CD4-positive, alpha-beta memory T cell (primary cell): ENCODE measurements at places on chromosomes 1 and 21. TPM values are rescaled to one million over a fixed set of nuclear protein-coding genes. Genes with fewer than 3 reads are reported as not detected.

DNA sequence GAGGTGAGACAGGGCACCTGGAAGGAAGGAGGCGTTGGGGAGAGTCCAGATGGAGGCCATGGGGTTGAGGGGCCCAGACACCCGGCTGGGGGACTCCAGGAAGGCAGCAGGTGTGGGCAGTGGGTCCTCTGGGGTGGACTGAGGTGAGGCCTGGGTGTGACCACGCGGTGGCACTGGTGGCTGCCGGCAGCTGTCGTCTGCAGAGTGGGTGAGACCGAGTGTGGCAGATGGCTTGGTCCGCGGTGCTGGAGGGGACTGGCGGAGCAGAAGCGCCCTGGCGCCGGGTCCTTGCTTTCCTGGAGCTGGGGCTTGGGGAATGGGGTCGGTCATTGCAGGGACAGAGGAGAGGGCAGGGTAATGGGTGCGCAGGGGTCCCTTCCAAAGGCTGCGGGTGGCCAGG, 12.5 kb downstream of the AGRN start:
- peaks cover 12% of the 10 kb centered on the region for H3K4me1 ChIP-seq
- no peak for DNase-seq
- no peak overlapping the region for H3K27ac ChIP-seq
- H3K27me3 ChIP-seq = peaks cover 12% of the 10 kb centered on the region
- no peaks in the 10 kb centered on the region for H3K36me3 ChIP-seq

GRCh38 chr1:229597877-229598276, 28.0 kb downstream of the TAF5L start:
- peaks cover 31% of the 10 kb centered on the region for H3K36me3 ChIP-seq
- DNase-seq = no peak
- no peaks in the 10 kb centered on the region for H3K4me1 ChIP-seq
- no peak overlapping the region for H3K4me3 ChIP-seq

GRCh38 chr1:119542492-119542946, 35.5 kb downstream of the HSD3B1 start:
- H3K4me1 ChIP-seq = no peaks in the 10 kb centered on the region
- DNase-seq = no peak
- no peaks in the 10 kb centered on the region for H3K36me3 ChIP-seq
- no peak overlapping the region for H3K27ac ChIP-seq
- no peak overlapping the region for H3K4me3 ChIP-seq

- no peak for DNase-seq
- H3K27me3 ChIP-seq = no peaks in the 10 kb centered on the region
- no peaks in the 10 kb centered on the region for H3K4me1 ChIP-seq
- H3K36me3 ChIP-seq = no peaks in the 10 kb centered on the region
- no peak overlapping the region for H3K27ac ChIP-seq
- H3K4me3 ChIP-seq = no peak overlapping the region
Measured at GRCh38 chr1:209556162-209556690, 27.3 kb upstream of the CAMK1G start.

DNA sequence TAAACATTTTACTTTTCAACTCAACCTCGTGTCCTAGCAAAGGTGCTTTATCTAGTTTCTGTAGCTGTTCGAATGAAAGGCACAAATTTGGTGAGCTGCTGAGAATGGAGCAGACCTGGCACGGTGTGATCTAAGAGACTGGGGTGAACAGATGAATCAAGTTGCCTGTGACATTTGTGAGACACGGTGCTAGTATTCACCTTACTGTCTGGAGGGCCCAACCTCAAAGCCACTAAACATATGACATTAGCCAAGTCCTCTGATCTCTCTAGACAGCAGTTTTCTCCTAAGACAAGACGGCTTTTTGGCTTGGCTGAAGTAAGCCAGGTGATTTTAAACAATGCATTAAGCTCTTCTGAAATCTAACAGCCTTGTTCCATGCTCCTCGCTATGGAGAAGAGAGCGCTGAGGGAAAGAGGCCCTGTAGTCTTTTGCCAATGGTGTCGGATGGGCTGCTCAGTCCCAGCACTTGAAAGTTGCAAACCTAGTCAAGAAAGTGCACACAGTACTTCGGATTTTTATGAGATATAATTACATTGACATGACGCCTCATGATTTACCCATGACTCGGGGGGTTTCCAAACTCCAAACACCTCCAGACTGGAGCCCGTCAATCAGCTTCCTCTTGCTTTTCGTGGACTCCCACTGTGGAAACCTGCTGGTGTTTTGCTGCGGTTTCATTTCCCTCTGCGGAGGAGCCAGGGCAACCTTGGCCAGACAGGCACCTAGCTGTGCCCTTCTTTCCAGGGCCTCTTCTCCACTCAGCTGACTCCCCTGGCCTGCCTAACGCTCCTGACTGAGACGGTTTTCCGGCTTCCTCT, 794 bp upstream of the TOR3A start:
- H3K36me3 ChIP-seq = peaks cover 3% of the 10 kb centered on the region
- no peaks in the 10 kb centered on the region for H3K27me3 ChIP-seq
- peak overlapping the region; percentile 74 for H3K4me3 ChIP-seq
- H3K4me1 ChIP-seq = peaks cover 23% of the 10 kb centered on the region

- H3K4me1 ChIP-seq = no peaks in the 10 kb centered on the region
- no peak for DNase-seq
- H3K27me3 ChIP-seq = no peaks in the 10 kb centered on the region
- H3K36me3 ChIP-seq = no peaks in the 10 kb centered on the region
- H3K4me3 ChIP-seq = no peak overlapping the region
Measured at GRCh38 chr1:152141971-152142584, 16.9 kb downstream of the RPTN start.

- H3K36me3 ChIP-seq = no peaks in the 10 kb centered on the region
- H3K4me1 ChIP-seq = peaks cover 98% of the 10 kb centered on the region
- H3K4me3 ChIP-seq = peak overlapping the region; percentile 17
- H3K27me3 ChIP-seq = no peaks in the 10 kb centered on the region
- H3K27ac ChIP-seq = peak overlapping the region; percentile 70
Measured at GRCh38 chr1:31930836-31931592, 7.2 kb downstream of the PTP4A2 start.

GRCh38 chr1:86865973-86866637, 47.8 kb downstream of the SELENOF start:
- H3K27ac ChIP-seq = no peak overlapping the region
- no peak for DNase-seq
- no peaks in the 10 kb centered on the region for H3K36me3 ChIP-seq

DNA sequence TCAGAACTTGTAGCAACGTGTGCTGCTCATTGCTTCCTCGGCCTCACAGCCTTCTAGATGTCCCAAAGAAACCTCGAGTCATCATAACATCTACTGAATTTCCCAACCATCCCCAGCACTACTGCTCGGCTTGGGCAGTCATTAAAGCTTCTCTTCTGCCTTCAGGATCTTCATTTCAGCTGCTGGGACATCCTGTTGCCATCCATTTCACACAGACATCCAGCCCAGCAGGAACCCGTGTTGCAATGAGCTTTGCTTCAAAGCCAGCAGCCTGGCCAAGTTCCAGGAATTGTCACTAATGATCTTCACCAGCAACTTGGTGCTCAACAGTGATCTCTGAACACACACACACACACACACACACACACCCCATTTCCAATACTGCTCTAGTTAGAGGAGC, 18.5 kb downstream of the WLS start:
- H3K27ac ChIP-seq = no peak overlapping the region
- no peaks in the 10 kb centered on the region for H3K4me1 ChIP-seq
- DNase-seq = no peak
- H3K36me3 ChIP-seq = no peaks in the 10 kb centered on the region

- H3K27ac ChIP-seq = no peak overlapping the region
- H3K36me3 ChIP-seq = peaks cover 4% of the 10 kb centered on the region
- H3K27me3 ChIP-seq = no peaks in the 10 kb centered on the region
- DNase-seq = no peak
- no peaks in the 10 kb centered on the region for H3K4me1 ChIP-seq
Measured at GRCh38 chr1:77802026-77802425, 22.6 kb downstream of the MIGA1 start.

GRCh38 chr1:93723733-93724270, 42.2 kb upstream of the BCAR3 start:
- no peak for DNase-seq
- H3K4me1 ChIP-seq = no peaks in the 10 kb centered on the region
- no peaks in the 10 kb centered on the region for H3K27me3 ChIP-seq

DNA sequence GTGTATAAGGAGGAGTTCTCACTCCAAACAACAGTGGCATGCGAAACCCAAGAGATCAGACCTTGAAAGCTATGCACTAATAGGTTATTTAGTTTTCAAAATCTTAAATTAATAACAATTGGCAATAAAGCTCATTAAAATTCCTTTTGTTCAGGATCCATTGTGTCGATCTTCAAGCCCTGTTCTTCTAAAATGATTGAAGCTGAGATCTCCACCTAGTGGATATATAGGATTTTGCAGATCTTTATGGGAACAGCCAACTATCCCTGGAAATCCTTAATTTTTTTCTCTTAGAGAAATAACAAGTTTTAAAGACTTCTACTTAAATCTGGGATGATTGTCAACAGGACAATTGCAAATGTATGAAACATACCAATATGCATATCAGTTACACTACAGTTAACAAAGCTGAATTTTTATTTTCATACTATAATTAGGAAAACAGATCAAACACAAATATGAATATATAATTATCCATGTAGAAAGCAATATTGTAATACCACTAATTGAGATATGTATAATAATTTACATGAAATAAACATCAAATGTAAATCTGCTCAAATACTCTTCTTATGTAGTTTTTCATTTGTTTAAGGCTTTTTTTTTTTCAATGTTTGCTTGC, 43.3 kb downstream of the LRRC53 start:
- no peak for DNase-seq
- H3K4me1 ChIP-seq = no peaks in the 10 kb centered on the region
- no peak overlapping the region for H3K27ac ChIP-seq
- no peak overlapping the region for H3K4me3 ChIP-seq

The TRNP1 gene
- not detected for total RNA-seq

DNA sequence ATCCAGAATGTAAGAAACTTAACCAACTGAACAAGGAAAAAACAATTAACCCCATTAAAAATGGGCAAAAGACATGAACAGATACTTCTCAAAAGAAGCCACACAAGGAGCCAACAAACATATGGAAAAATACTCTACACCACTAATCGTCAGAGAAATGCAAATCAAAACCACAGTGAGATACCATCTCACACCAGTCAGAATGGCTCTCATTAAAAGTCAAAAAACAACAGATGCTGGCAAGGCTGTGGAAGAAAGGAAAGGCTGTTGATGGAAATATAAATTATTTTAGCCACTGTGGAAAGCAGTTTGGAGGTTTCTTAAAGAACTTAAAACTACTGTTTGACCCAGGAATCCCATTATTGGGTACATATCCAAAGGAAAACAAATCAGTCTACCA, 51.2 kb downstream of the RGS4 start:
- H3K36me3 ChIP-seq = no peaks in the 10 kb centered on the region
- no peaks in the 10 kb centered on the region for H3K4me1 ChIP-seq
- no peak for DNase-seq
- H3K4me3 ChIP-seq = no peak overlapping the region
- H3K27ac ChIP-seq = no peak overlapping the region
- no peaks in the 10 kb centered on the region for H3K27me3 ChIP-seq

GRCh38 chr1:197915260-197915861, 1.8 kb upstream of the LHX9 start:
- peaks cover 94% of the 10 kb centered on the region for H3K27me3 ChIP-seq
- no peaks in the 10 kb centered on the region for H3K36me3 ChIP-seq
- H3K4me1 ChIP-seq = peaks cover 88% of the 10 kb centered on the region
- no peak overlapping the region for H3K27ac ChIP-seq
- no peak overlapping the region for H3K4me3 ChIP-seq
- DNase-seq = no peak

DNA sequence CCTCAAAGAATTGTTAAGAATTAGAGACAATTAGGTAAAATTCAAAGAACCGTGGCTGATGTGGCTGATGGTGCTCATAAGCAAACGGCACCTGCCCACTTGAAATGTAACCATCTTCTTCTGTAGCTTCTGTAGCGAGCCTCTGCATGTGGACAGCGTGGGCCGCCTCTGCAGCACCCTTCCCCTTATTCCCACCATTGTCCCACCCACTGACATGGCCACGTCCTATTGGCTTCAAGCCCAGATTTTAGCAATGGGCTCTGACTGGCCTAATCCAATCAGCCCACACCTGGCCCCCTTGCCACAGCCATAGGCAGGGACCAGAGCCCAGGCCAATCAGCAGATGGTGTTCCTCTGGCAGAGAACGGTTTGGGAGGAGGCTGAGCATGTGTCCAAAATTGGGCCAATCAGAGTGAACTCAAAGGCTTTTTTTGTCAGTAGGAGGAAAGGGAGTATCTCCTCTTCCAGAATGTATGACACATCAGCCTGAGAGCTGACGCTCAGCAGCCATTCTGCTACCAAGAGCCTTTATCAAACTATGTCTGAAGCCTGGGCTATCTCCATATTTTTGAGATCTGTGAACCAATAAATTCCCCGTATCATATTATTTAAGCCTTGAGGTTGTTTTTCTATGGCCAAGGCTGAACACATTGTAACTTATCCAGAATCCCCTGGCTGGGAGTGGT, 518.5 kb downstream of the SMYD3 start:
- H3K4me1 ChIP-seq = no peaks in the 10 kb centered on the region
- no peaks in the 10 kb centered on the region for H3K27me3 ChIP-seq
- H3K36me3 ChIP-seq = no peaks in the 10 kb centered on the region
- H3K27ac ChIP-seq = no peak overlapping the region

GRCh38 chr1:116847688-116848531, 61.8 kb upstream of the PTGFRN start:
- H3K27ac ChIP-seq = no peak overlapping the region
- DNase-seq = peak; percentile 14
- H3K36me3 ChIP-seq = no peaks in the 10 kb centered on the region
- H3K27me3 ChIP-seq = no peaks in the 10 kb centered on the region
- no peak overlapping the region for H3K4me3 ChIP-seq
- H3K4me1 ChIP-seq = no peaks in the 10 kb centered on the region

DNA sequence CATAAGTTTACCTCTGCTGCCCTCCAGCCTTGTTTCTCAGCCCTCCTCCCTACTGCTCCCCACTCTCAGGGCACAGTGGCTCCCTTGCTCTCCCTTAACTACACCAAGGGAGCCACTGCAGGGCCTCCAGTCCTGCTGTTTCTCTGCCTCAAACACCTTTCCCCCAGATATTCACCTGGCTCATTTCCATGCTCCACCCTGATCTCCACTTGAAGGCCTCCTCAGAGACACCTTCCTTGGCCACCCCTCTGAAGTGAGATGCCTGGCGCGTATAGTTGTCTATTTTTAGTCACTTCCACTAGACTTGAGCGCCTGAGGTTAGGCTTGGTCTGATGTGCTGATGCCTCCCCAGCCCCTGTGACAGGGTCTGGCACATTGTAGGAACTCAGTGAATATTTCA, 34.9 kb downstream of the SEC16B start:
- no peak overlapping the region for H3K27ac ChIP-seq
- H3K4me3 ChIP-seq = no peak overlapping the region
- no peaks in the 10 kb centered on the region for H3K36me3 ChIP-seq

- H3K27ac ChIP-seq = no peak overlapping the region
- no peaks in the 10 kb centered on the region for H3K27me3 ChIP-seq
- H3K36me3 ChIP-seq = no peaks in the 10 kb centered on the region
- DNase-seq = no peak
- no peak overlapping the region for H3K4me3 ChIP-seq
- H3K4me1 ChIP-seq = no peaks in the 10 kb centered on the region
Measured at GRCh38 chr21:44739316-44739715, 27.9 kb upstream of the TSPEAR start.

The NOC2L gene
- 69.5 TPM for total RNA-seq

GRCh38 chr1:159790237-159790917, 9.6 kb downstream of the DUSP23 start:
- no peak overlapping the region for H3K27ac ChIP-seq
- no peaks in the 10 kb centered on the region for H3K36me3 ChIP-seq
- no peaks in the 10 kb centered on the region for H3K4me1 ChIP-seq
- DNase-seq = no peak
- no peaks in the 10 kb centered on the region for H3K27me3 ChIP-seq
- no peak overlapping the region for H3K4me3 ChIP-seq
